Stimulated activated CD8-positive, alpha-beta memory T cell treated with anti-CD3 and anti-CD28 coated beads, Interleukin-4, amount 100 ng/mL, for 48 hours (primary cell): ENCODE measurements at places on chromosomes 13 and 19.
A peak's percentile ranks its signal among the peaks of the same experiment; 100 is the strongest.

DNA sequence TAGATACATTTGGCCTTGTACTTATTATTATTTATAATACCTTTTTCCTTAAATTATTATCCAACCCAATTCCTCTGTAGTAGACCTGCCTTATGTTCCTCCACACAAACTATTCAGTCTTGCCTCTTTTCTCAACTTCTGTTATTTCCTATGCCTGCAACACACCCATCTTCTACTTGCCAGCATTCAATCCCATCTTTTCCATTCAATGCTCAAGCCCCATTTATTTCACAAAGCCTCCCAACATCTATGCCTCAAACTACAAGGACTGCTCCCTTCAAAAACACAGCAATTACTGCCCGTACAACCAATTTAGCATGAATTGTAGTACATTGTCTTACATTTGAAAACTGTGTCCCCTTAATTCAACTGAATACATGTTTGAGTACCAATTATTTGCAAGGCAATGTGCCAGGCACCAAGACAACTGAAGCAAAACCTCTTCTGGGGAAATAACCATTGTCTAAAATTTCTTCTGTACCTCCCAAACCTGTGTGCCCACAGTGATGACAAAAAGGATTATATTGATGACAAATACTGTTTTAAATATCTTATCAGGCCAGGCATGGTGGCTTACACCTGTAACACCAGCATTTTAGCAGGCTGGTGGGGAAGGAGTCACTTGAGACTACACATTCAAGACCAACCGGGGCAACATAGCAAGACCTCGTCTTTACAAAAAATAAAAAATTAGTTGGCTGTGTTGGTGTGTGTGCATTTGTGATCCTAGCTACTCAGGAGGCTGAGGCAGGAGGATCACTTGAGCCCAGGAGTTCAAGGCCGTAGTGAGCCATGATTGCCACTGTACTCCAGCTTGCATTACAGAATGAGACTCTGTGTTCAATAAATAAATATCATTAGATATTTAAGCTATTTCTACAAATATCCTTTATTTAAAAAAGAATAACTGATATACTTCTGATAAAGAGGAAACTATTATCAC is 35.1 kb downstream of the ELF1 start:
- DNase-seq: no peak

GRCh38 chr19:18435178-18435841 is 2.6 kb downstream of the ISYNA1 start:
- DNase-seq: no peak

DNA sequence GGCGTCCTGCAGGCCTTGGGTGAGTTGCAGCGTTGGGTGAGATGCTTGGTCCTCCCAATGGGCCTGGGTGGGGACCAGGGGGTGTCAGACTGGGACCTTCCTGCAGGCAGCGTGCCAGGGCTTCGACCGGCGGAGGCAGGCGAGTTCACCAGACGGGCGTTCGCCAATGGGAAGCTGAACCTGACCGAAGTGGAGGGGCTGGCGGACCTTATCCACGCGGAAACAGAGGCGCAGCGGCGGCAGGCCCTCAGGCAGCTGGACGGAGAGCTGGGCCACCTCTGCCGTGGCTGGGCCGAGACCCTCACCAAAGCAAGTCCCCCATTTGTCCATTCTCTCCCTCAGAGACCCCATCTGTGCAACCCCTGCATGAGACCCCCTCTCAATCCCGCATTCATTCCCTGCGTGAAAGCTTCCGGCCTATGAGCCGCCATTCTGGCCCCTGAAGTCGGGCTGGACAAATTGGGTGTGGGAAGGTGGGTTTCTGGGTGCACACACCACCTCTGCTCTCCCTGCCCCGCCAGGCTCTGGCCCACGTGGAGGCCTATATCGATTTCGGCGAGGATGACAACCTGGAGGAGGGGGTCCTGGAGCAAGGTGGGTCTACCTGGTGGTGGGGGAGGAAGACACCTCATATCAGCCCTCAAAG is 1.2 kb downstream of the GTPBP3 start:
- no peak for DNase-seq

DNA sequence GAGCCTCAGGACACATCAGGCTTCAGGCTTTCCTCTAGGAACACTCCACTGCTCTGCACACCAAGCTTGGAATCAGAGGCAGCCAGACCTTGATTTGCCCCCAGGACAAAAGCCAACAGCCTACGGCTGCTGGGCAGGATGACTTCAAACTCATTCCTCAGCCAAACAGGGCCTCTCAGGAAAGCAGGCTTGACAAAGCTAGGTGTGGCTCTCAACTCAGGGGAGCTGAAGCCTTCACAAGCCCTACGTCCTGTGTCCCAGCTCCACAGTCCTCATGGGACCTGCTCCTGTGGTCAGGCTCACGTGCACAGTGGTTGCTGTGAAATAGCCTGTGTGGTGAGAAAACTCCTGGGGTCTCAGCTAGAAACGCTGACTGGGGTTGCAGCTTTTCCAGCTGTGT is 398.9 kb upstream of the ZNF507 start:
- DNase-seq: no peak

- no peak for DNase-seq
Measured at GRCh38 chr19:30555075-30555790, 183.0 kb downstream of the ZNF536 start.

DNA sequence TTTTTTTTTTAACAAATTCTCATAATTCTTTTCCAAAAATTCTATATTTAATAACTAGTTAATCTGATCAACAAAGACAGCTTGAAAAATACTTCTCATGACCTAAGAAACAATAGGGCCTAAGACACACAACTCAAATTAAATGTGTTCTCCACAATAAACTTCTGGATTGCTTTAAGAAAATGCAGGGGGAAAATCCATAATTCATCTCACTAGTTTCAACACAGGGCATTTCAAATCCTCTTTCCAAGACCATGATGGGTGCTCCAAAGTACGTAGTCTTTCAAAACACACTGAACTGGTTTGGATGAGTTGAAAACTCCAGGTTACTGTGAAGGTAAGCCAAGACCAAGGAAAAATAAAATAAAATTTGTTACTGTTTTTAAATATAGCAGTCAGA is 62.6 kb downstream of the DCLK1 start:
- no peak for DNase-seq

GRCh38 chr19:10517760-10518443 is 655 bp upstream of the S1PR5 start:
- DNase-seq: peak; percentile 42

GRCh38 chr19:16121967-16122366 is 10.3 kb downstream of the RAB8A start:
- DNase-seq: no peak

GRCh38 chr13:108086678-108087077 is 128.7 kb downstream of the LIG4 start:
- no peak for DNase-seq

DNA sequence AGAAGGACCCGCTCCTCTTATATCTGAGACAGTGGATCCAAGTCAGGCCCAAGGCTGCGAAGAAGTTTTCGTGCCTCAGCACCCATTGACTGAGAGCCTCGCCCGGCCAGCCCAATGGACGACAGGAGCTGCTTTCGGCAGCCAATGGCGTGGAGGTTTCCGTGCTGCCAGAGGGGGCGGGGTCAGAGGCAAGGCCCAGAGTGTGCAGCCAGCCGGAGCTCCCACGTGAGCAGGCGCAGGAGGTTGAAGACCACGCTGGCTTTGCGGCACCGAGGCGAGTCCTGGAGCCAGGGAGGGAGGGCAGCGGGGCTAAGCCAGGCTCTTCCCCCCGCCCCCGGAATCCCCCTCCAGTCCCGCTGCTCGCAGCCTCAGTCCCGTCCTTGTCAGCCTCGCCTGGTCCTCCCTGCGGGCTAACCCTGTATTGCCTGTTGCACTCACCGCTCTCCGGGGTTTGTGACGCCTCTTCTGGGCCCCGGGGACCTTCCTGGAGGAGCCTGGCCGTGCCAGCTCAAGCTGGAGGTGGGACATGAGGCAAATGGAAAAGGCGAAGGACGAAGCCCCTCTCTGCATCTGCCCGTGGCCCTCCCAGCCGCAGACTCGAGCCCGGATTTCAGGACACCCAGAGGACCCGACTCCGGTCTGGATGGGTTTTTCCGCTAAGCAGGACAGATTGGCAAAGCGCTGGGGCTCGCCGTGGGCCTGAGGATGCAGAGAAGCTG is 1.5 kb downstream of the IFNL4 start:
- DNase-seq: peak; percentile 62

GRCh38 chr19:39917561-39918182 is 16.8 kb downstream of the FCGBP start:
- DNase-seq: no peak

DNA sequence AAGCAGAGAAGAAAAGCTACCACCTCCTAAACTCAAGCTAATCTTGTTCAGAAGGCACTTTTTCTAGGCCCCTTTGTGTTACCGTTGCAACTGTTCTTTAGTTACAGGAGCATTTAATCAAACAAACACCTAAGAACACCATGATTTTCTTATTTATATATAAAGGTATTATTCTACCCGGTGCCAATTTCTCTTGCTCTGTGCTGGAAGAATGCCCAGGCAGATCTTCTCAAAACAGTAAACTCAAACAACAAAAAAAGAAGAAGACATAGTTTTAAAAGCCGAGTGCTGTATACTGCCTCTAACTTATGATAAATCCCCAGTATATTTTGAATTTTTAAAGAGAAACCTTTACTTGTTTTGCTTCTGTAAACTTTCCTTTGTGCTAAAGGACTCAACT is 20.4 kb downstream of the SLC7A1 start:
- no peak for DNase-seq

DNA sequence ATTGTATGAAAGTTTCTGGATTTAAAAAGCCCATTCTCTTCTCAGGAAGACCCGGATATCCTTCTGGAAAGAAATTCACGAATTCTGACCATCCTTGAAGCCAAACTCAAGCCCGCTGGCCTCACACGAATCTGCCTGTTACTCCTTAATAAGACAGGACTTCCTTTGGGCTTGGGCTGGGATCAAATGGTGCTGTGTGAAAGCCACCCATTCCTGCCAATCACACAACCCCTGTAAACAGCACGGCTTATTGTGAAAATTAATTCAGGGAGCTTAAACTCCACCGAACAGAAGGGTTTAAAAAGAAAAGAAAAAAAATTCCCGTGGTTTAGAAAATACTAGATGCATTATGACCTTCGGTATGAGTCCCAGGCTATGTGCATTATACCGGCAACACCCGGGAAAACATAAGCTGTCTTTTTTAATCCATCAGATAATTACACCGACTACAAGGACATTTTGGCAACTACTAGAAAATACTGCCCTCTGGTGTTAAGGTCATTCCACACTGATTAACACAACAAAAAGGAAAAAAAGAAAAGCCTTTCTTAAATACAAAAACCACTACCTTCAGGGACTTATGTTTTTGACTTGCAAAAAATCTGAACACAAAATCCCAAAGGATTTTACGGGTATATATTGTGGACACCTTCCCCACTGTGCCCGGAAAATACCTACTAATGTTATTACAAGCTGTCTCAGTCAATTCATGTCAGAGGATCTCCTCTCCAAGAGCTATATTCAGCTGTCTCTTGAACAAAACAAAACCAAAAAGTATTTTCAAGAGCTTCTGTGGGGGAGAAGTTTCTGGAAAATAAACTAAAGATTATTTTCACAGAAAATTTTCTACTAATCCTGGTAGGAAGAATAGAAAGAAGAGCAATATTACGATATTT is 76.0 kb upstream of the LSM14A start:
- DNase-seq: no peak

GRCh38 chr19:17340302-17340870 is 3.0 kb downstream of the GTPBP3 start:
- DNase-seq: no peak

DNA sequence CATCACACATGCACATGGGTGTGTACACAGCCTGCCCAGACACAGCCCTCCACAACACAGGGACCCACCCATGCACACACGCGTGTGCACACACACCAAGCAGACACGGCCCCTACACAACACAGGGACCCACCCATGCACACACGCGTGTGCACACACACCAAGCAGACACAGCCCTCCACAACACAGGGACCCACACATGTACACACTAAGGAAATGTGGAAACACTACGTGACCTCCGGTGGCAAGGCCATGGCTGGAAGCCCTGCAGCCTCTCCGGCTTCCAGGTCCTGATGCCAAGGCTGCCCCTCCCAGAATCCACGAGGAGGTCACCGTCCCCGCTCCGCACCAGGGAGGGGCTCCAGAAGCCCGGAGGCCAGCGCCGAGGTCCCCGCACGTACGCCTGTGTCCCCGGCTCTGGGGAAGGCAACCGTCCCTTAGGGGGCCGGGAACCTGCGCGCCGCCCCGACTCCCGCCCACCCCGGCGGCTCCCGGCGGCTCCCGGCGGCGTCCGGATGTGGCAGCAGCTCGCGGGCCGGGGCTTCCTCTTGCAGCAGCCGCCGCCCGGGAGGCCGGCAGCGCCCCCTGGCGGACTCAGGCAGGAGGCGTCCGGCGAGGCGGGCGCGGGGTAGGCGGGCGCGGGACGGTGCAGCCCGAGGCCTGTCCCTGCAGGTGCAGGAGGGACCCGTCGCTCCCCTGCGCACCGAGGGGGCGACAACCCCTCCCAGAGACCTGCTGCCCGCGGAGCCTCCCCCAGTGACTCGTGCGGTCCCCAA is 29.8 kb upstream of the GRTP1 start:
- DNase-seq: peak; percentile 87

DNA sequence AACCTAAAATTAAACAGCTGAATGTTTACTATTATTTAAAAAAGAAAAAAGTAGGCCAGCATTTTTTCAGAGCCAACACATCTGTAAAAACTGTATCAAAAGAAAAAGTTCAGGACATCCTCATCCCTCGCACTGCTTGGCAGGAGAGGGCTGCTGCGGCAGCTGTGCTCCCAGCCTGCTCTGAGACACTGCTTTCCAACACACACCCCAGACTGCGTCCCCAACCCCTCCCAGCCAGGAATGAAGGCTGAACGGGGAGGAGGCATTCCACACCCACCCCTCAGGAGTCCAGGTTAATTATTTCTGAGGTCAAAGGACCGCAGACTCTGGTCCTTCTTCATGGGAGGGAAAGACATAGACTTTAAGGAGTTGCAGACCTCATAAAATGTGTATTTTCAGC is 43.1 kb downstream of the COL4A1 start:
- no peak for DNase-seq

DNA sequence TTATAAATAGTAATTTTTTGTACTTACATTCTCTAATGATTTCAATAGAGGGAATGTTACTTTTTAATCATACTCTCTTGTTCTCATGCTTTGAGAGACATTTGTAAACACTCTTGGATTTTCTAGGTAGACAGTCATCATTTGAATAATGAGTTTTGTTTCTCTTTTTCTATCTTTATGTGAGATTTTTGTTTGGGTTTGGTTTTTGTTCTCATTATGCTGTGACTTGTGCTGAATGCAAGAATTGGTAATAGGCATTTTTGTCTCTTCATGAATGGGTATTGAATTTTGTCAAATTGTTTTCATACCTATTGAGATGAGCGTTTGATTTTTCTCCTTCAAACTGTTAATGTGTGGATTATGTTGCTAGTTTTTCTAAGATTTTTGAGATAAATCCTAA is 56.8 kb upstream of the GPR183 start:
- no peak for DNase-seq

DNA sequence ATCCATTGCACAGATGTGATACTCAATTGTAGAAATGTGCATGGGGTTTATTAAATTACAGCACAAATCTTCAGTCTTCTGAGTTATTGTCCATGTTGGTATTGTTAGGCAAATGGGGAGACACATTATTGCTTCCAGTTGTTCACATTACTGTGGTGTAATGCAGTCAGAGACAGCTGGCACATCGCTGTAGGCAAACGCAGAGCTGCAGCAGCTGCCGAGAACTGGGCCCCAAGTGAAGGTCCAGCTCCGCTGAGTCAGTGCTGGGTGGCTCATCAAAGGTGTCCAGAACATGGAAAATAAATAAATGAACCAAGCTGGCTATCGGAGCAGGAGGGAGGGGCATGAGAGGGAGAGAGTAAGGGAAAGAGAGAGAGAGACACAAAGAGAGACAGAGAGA is 299.1 kb upstream of the OBI1 start:
- DNase-seq: no peak

- DNase-seq: peak; percentile 1
Measured at GRCh38 chr19:31255831-31256592, 93.2 kb downstream of the TSHZ3 start.
